ENCODE measurements at places on chromosomes 3 and 15.

- DNase-seq: no peak
These were observed 19.8 kb upstream of the ACOX2 start for GRCh38 chr3:58556761-58557221.

DNA sequence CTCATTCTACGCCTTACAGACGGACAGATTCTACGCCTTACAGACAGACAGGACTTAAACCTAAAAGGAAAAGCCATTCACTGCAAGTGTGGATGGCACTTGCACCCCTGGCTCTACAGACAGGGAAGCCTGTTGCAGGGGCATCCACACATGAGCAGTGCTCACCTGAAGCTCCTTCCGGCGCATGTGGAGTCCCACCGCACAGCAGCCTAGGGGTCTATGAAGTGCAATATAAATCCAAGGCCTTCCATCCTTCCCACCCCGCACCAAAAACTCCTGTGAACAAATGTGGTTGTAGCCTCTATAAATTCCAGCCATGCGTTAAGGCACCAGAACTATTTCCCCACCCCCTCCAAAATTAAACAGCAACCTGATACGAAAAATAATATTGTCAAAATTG, 121.3 kb downstream of the LRIG1 start:
- no peak for DNase-seq

DNA sequence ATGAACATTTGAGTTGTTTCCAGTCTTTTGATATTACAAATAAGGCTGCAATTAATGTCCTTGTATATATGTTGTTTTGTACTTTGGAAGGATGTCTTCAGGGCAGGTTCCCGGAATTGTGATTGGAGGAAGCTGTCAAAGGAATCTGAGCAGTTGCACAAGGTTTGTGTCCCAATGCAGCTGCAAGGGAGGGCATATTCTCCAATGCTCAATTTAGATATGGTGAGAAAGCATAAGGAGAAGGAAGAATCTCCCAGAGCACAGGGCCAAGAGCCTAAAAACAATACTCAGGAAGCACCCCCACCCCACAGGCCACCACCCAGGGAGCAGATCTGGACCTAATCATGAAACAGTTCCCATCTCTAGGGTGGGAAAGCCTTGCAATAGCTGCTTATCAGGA, 228.0 kb upstream of the LRRFIP2 start:
- DNase-seq: no peak

- no peak for DNase-seq
These were observed at the start of gene MFGE8 for GRCh38 chr15:88913017-88913849. MFGE8 (minus strand) TSS chr15:88913379; CDS start chr15:88913319, 60 bp downstream.

DNA sequence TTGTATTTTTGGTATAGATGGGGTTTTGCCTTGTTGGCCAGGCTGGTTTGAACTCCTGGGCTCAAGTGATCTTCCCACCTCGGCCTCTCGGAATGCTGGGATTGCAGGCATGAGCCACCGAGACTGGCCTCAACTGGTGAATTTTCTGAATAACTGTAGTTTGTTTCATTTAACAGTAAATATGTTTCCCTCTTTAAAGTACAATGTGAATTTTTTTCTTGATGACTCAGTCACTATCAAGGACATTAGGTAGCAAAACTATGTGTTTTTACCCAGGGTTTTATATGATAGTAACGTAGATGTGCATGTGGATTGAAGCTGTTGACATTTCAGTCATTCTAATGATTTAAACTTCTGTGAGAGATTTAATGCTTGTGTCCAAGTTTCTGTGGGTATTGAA, 40.2 kb upstream of the MAPKBP1 start:
- no peak for DNase-seq

DNA sequence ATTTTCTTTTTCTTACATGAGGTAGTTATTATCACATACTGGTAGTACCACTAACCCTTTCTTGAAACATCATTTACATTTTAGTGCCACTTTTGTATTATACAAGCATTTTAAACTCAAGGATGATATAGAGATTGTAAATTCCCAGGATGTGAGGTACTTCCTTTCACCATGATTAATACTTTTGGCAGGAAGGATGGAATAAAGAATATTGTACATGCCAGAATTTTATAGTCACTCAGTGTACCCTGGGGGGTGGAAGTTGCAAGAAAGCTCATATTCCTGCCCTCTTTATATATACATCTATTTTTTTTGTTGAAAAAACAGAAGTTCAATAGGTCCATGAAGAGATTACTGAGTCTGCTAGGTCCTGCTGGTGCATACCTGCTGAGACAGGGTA, 141.0 kb upstream of the PLSCR5 start:
- no peak for DNase-seq

DNA sequence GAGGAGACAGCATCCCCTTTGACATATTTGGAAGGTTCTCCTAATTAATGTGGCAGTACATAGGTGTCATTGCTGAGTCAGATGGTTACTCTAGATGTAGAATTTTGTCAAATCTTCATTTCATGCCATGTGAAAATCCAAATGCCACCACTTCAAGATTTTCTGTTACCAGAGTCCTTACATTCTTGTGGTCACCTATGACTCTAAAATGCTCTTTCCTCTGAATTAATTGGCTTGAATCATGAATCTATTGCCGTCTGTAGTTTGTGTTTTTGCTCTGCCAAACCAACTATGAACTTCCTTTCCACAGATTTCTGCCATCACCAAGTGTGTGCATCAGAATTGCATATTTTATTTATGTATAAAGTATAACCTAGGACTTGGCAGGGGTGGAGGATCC, 269.4 kb upstream of the ZPLD1 start:
- DNase-seq: no peak

GRCh38 chr3:120145542-120146285, 51.5 kb upstream of the GSK3B start:
- no peak for DNase-seq

DNA sequence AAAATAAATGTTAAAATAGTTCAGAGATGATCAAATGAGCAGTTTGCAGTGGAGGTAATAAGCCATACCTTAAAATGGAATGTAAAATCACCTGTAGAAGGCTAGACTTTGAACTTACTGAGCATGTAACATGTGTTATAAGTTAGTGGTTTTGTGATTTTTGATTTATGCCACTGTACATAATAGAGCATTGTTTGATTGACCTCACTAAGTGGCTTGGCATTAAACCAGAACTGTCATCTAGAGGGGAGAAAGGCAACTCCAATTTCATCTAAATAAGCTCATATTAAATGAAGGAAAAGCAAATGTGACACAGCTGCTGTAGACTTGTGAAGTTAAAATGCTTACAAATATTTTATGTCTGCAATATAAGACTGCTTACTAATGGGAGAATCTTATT, 387.9 kb downstream of the ZIC1 start:
- DNase-seq: no peak

DNA sequence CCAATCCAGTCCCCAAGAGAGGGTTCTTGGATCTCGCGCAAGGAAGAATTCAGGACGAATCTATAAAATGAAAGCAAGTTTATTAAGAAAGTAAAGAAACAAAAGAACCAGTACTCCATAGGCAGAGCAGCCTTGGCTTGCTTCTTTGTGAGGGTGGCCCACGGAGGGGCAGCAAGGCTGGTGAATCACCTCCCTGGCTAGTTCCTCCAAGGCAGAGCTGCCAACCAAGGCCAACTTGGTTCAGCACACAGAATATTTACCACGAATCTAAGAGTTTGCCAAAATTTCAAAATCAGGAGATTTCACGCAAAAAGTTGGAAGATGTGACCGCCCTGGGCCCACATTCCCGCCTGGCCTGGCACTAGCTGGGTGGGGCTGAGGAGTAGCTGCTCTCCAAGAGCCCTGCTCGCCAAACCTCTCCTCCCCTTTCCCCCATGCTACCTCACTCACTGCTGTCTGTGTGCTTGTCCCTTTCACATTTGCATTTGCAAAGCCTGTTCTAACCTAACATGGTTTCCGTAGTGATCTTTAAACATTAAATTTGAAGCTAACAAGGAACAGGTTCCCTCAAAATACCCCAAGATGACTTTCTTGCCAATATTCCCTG, 26.2 kb upstream of the DCUN1D1 start:
- DNase-seq: no peak

- DNase-seq: no peak
These were observed 37.4 kb downstream of the CPN2 start for GRCh38 chr3:194313560-194314387.

GRCh38 chr3:50325497-50326181, 2.4 kb downstream of the TUSC2 start:
- DNase-seq: no peak

DNA sequence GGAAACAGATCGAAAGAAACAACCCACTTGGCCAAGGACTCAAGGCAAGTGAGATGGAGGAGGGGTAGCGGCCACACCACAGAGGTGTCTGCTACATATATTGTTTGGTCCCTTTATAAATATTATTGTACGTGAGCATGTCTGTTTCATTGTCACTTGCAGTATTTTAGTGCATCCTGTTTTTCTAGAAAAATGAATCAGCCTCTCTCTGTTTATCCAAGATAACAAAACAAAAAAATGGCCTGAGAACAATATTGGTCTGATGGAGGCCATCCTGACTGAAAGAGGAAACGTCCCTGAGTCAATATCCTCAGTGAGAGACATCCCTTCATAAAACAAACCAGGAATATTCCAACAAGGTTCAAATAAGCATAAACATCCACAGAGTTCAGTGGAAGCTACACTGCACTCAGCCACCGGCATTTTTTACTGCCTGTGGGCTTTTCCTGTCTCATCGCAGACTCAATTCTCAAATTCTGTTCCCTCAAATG, 42.0 kb downstream of the WWTR1 start:
- DNase-seq: no peak

- DNase-seq: no peak
These were observed 8.3 kb downstream of the PLD1 start for GRCh38 chr3:171801738-171802589.

- no peak for DNase-seq
These were observed 137.2 kb upstream of the RAD18 start for GRCh38 chr3:9100513-9100894.

- DNase-seq: no peak
These were observed 90.9 kb downstream of the RORA start for GRCh38 chr15:61138156-61138555.

- DNase-seq: no peak
These were observed 18.0 kb upstream of the COMMD2 start for GRCh38 chr3:149770246-149770645.

- no peak for DNase-seq
These were observed 14.5 kb downstream of the SEMA3G start for GRCh38 chr3:52430416-52430810.

- DNase-seq: no peak
These were observed 30.5 kb upstream of the TIPARP start for GRCh38 chr3:156643729-156644389.

GRCh38 chr3:50559702-50560101, 7.8 kb downstream of the C3orf18 start:
- DNase-seq: no peak

DNA sequence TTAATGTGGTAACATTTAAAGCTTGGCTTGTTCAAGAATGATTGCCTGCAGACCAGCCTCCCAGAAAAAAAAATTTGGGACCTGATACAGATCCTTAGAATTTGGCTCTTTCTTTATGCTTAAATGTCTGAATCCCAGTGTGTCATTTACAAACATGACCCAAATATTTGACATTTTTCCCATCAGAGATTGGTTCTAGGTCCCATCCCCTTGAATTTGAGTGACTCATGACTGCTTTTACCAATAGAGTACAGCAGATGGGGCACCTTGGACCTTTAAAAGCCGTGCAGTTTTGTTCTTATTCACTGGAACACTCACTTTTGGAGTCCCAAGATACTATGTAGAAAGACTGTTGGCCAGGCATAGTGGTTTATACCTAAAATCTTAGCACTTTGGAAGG, 231.6 kb downstream of the ZIC1 start:
- no peak for DNase-seq

GRCh38 chr3:67995206-67995605, 340.8 kb upstream of the SUCLG2 start:
- no peak for DNase-seq

DNA sequence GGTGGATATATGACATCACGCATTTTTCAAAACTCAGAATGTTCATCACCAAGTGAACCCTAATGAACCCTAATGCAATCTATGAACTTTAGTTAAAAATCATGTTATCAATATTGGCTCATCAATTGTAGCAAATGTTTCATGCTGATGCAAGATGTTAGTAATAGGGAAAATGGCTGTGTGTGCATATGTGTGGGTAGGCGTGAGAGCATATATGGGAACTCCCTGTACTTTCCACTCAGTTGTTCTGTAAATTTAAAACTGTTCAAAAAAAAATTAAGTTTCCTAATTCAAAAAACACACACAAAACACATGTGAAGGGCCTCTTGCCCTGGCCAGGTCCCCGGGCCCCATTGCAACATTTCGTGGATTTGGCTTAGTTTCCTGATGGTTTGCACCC, 89.7 kb upstream of the PROK2 start:
- DNase-seq: no peak

Data from stimulated activated CD4-positive, alpha-beta T cell treated with anti-CD3 and anti-CD28 coated beads, Interleukin-15, amount 100 ng/mL, for 48 hours (primary cell).